ENCODE measurements at places on chromosomes 2 and 18.

- DNase-seq, result peak; percentile 47
Observed at GRCh38 chr2:217418544-217418943, 558.7 kb upstream of the TNP1 start.

DNA sequence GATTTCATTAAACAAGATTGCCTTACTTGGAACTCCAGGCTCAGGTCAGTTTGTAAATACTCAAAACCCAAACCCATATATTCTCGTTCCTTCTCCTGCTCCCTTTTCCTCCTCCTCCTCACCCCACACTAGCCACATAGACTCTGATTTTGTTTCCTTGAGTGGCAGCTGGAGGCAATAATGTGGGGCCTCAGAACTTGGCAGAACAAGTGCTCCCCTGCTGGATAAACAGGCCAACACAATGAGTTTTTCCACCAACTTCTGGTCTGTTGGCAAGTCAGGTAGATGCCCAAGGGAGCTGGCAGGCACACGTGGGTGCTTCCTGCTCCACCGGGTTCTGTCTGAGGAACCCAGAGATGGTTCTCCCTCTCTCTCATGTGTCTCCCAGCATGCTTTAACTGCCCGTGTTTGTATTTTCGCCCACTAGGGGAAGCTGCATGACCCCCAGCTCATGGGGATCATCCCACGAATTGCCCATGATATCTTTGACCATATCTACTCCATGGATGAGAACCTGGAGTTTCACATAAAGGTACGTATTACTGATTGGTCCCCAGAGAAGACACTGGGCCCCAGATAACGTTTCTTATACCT is 61.9 kb downstream of the KIF5C start:
- DNase-seq, result no peak

DNA sequence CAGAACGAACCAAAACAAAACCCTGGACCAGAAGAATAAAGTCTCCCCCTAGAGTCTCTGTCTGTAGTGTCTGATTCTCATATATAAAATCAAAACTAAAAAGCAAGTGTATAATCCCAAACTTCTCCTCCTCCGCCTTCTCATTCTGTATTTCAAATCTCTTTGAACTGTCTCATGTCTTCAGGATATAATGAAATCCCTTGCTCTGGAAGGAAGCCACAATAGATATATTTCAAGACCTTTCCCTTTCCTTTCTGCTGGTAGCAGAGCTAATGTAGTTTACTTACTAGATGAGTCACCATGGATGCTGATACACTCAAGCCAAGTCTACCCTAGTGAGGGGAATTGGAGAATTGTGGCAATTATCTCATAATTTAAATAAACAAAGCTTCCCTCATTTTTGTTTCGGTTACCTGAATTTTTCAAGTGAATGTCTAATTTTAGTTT is 33.5 kb upstream of the CCDC93 start:
- DNase-seq, result peak; percentile 77

DNA sequence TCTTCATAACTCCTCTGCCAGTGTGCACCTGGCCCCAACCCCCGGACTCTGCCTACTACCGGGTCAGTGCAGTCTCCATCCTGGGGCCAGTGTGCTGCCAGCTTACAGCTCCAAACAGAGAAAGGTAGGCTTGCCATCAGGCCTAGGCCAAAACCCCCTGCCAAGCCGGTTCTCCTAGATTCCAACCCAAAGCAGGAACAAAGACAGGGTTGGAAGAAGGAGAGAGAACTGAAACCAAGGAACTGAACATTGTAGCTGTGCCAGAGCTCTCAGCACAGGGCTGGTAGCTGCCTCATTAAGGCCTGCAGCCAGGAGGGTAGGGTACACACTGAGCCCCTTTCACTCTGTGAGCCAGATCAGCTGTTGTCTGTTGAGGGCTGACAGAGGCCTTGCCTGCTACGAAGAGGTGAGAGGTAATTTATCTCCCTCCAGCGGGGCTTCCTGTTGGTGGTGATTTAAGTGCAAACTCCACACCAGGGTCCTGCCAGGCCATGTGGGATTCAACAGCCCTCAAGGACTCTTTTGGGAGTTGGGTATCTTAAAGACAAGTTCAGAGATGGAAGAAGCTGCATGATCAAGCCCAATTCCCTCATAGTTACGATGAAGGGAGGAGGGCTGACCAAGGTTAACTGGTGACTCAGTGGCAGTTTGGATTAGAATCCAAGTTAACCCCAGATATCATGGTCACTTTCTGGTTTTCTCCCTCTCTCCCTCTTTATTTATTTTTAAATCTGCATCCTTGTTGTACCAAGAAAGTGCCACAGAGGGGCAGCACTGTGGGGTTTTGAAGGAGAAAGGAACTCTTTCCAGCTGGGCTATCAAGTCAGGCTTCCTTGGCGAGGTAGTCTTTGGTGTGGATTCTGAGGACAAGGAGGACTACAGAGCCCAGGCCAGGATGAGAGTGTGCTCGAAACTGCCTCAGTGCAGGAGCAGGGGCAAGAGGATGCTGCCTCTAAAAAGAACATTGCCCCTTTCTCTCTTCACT is 48.1 kb downstream of the CYRIA start:
- peak; percentile 60 for DNase-seq

- DNase-seq, result no peak
Observed at GRCh38 chr2:193461431-193461934, 1266.8 kb upstream of the TMEFF2 start.

- DNase-seq, result peak; percentile 59
Observed at GRCh38 chr18:55317864-55318263, 270.1 kb downstream of the TCF4 start.

DNA sequence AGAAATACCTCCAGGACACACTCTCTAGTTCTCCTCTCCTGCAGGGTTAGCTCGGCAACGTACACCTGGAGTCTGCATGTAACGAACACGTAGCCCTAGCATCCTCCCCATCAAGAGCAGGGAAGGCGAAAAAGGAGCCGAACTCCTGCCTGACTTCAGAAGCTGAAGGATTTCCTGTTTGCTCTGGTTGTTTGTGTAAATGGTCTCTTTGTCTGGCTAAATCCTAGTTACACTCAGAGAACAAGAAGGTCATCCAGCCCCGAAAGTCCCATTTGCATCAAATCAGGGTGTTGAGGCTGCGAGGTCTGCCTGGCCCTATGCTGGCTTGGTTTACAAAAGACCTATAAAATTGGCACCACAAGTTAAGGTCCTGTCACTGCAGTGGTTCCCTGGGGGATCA is 66.4 kb upstream of the POMC start:
- no peak for DNase-seq

GRCh38 chr2:236574424-236575145 is 5.0 kb downstream of the ACKR3 start:
- no peak for DNase-seq

DNA sequence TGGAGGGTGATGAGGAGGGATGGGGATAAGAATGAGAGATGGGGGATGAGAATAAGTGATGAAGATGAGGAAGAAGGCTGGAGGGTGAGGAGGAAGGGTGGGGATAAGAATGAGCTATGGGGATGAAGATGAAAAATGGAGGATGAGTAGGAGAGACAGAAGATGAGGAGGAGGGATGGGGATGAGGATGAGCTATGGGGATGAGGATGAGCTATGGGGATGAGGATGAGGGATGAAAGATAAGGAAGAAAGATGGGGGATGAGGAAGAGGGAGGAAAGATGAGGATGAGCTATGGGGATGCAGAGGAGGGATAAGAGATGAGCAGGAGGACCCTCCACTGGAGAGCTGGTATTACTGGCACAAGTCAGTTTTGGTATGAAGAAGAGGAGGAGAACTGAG is 231.5 kb downstream of the NAPG start:
- DNase-seq, result no peak

GRCh38 chr2:160365716-160366367 is 127.8 kb downstream of the RBMS1 start:
- DNase-seq, result peak; percentile 66

GRCh38 chr2:57698935-57699449 is 347.6 kb upstream of the VRK2 start:
- no peak for DNase-seq

GRCh38 chr2:129011466-129012061 is 692.9 kb upstream of the HS6ST1 start:
- no peak for DNase-seq

- DNase-seq, result peak; percentile 23
Observed at GRCh38 chr2:31151501-31151900, 13.3 kb upstream of the GALNT14 start.

GRCh38 chr2:223901854-223902253 is 43.3 kb downstream of the WDFY1 start:
- DNase-seq, result no peak

GRCh38 chr2:235068701-235069100 is 116.9 kb downstream of the SH3BP4 start:
- DNase-seq, result no peak

DNA sequence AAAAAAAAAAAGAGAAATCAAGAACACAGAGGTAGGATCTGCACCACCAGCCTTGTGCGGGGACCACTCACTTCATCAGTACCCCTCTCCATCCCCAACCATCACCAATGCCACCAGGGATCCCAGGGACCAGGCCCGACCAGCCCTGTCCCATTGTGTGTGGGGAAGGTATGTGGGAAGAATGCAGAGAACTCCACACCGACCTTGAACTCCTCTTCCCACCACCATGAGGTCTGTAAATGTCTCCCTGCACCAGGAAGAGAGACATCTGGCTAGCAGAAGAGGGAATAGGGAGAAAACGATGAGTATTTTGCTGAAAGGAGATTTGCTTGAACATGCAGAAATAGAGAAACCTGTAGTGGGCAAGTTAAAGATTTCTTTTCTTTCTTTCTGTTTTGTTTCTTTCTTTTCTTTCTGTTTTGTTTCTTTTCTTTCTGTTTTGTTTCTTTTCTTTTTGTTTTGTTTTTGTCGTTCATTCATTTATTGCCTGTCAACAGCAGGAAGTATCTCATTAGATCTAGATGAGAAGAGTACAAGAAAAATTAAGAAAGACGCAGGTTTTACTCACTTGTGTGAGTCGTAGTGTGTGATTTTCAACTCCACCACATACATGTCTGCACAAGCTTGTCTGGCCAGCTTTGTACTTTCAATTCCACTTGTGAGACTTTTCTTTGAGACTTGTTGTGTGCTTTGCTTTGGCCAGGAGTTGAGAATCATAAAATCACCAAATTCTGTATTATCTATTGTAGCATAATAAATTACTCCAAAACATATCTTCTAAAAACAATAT is 179.8 kb upstream of the HAAO start:
- peak; percentile 45 for DNase-seq

DNA sequence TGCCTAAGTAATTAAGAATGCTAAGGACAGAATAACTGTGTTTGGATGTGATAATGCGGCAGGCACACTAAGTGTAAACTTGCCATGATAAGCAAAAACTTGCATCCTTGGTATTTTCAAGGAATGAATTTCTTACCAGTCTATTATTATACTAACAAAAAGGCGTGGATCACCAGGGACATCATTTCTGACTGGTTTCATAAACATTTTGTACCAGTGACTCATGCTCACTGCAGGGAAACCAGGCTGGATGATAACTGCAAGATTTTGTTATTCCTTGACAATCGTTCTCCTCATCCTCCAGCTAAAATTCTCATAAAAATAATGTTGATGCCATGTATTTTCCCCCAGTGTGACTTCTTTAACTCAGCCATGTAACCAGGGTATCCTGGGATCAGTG is 289.5 kb downstream of the CDCA7 start:
- DNase-seq, result peak; percentile 88

GRCh38 chr2:173891315-173892037 is 73.7 kb downstream of the SP3 start:
- no peak for DNase-seq

DNA sequence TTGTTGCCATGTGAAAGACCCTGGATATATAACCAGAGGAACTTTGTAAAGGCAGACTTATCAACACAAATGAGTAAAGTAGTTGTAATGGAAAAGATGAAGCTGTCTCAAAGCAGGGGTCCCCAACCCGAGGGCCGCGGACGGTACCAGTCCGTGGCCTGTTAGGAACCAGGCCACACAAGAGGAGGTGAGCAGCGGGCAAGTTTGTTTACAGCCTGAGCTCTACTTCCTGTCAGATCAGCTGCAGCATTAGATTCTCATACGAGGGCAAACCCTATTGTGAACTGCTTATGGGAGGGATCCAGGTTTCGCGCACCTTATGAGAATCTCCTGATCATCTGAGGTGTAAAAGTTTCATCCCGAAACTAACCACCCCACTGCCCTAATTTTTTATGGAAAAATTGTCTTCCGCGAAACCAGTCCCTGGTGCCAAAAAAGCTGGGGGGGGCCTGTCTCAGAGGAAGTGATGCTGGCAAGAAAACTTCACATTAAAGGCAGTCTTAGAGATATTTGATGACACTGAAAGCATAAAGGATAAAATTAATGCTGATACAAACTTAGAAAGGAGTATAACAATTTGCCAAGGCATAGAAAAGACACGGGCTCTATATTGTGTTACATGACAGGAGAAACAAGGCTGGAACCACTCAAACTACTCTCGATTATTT is 57.5 kb upstream of the MSTN start:
- DNase-seq, result peak; percentile 15

- peak; percentile 77 for DNase-seq
Observed at GRCh38 chr18:56575819-56576663, 62.4 kb downstream of the TXNL1 start.

GRCh38 chr2:68319398-68320117 is at the start of gene CNRIP1:
Gene CNRIP1 (minus strand): TSS chr2:68319949. CDS start chr2:68319400, 549 bp downstream.
- DNase-seq, result peak; percentile 88

DNA sequence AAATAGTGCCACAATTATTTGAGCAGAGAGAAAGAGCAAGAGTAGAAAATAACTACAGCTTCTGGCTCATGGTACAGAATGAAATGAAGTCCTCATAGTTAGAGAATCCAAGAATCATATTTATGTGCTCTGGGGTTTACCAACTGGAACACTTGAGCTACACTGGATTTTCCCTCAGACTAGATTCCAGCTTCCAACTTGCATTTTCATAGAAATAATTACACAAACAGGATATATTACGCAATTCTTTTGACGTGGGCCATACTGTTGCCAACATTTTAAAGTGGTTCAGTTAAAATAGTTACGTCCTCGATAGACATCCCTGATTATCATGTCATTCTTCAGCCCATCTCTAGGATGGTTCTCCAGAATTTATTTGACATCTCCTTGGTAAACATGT is 129.2 kb downstream of the ETAA1 start:
- DNase-seq, result peak; percentile 65

- no peak for DNase-seq
Observed at GRCh38 chr2:239238839-239239606, 161.8 kb downstream of the HDAC4 start.

DNA sequence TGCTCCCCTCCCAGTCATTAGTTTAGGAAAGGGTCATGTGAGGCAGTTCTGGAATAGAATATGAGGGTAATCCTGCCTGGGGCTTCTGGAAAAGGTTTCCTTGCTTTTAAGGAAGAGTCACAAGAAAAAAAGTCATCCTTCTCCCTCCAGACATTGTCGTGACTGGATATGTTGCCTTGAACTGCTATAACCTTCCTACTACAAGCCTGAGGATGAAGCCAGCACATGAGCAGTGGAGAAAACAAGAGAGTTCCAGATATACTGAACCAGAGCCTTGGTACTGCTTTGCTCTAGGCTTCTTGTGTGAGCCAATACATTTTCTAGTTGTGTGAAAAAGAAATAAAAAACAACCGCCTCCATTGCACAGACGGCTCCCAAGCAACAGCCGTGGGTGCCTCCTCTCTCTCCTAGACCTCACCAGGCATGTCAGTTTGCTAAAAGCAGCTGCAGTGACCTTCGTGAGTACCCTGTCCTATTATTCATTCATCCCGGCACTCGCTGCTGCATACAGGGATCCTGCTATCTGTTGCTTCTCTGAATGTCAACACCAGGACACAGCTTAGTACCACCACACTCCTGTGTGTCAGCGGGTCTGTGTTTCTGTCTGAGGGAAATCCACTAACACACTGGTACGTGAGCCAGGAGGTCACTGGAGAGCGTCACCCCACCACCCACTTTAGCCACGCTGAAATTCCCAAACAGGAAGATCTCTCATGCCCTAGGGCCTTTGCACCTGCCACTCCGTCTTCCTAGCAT is 186.7 kb downstream of the KLHL29 start:
- DNase-seq, result no peak

GRCh38 chr18:7429831-7430230 is 137.3 kb upstream of the PTPRM start:
- DNase-seq, result no peak

All from GM23248 (cell line).